ENCODE measurements at places on chromosomes 2 and 18. TPM values are rescaled to one million over a fixed set of nuclear protein-coding genes. Genes with fewer than 3 reads are reported as not detected.

GRCh38 chr2:104344985-104345384 lies 508.9 kb upstream of the POU3F3 start:
- no peaks in the 10 kb centered on the region for H3K36me3 ChIP-seq
- no peak overlapping the region for H3K4me3 ChIP-seq
- H3K27ac ChIP-seq = no peak overlapping the region

DNA sequence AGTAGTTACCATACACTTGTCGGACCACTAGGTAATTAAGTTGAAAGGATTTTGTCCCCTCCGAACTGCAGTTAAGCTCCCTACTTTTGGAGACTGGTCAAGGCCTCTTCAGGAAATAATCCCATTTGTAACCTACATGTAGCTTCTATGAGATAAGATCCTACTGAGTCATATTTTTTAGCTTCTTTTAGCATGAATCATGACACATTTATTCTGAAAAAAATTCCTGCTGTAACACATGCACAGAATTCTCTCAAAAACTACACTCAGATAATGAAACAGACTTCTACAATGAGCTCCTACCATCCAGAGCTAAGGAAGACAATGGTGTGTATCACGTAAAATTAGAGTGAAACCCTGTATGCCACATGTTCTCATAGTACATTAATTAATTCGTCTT lies 100.7 kb upstream of the CCDC195 start:
- no peak overlapping the region for H3K4me3 ChIP-seq
- no peak overlapping the region for H3K27ac ChIP-seq
- H3K4me1 ChIP-seq = no peaks in the 10 kb centered on the region
- DNase-seq = no peak
- H3K27me3 ChIP-seq = no peaks in the 10 kb centered on the region
- peaks cover 6% of the 10 kb centered on the region for H3K36me3 ChIP-seq

- DNase-seq = no peak
- H3K4me1 ChIP-seq = no peaks in the 10 kb centered on the region
- H3K27ac ChIP-seq = no peak overlapping the region
- no peaks in the 10 kb centered on the region for H3K27me3 ChIP-seq
- no peaks in the 10 kb centered on the region for H3K36me3 ChIP-seq
Observed at GRCh38 chr2:166825914-166826313, 62.4 kb upstream of the XIRP2 start.

DNA sequence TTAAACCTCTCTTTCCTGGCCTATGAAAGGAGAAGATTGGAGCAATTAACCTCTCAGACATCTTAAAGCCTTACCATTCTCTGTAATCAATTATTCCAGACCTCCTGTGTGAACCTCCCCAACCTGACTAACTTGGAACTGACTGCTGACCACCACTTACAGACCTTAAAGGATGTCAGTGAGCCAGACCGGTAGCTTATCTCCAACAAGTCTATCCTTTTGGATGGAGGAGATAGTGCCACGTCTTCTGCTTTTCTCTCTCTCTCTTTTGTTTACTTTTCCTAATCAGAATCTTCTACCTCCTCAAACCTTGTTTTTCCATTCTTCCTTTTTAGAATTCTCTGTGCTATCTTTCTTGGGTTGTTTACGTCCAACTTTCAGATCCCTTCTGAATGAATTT lies 57.2 kb downstream of the LRRTM1 start:
- H3K36me3 ChIP-seq = no peaks in the 10 kb centered on the region
- H3K27ac ChIP-seq = no peak overlapping the region
- no peaks in the 10 kb centered on the region for H3K27me3 ChIP-seq
- no peak for DNase-seq

- H3K27ac ChIP-seq = no peak overlapping the region
- H3K4me3 ChIP-seq = no peak overlapping the region
- peak; percentile 21 for DNase-seq
- H3K27me3 ChIP-seq = no peaks in the 10 kb centered on the region
- no peaks in the 10 kb centered on the region for H3K4me1 ChIP-seq
Observed at GRCh38 chr2:238164906-238165287, 6.1 kb downstream of the ERFE start.

Gene GNLY
- 2.1 TPM for total RNA-seq

Gene PLB1
- total RNA-seq = 4.9 TPM

GRCh38 chr2:168912901-168913369 lies 11.8 kb downstream of the G6PC2 start:
- no peak for DNase-seq
- H3K27ac ChIP-seq = no peak overlapping the region
- H3K4me3 ChIP-seq = no peak overlapping the region
- no peaks in the 10 kb centered on the region for H3K27me3 ChIP-seq
- H3K36me3 ChIP-seq = no peaks in the 10 kb centered on the region

Gene ZNF24
- 52.5 TPM for total RNA-seq

Gene PSMD1
- total RNA-seq = 69.7 TPM

DNA sequence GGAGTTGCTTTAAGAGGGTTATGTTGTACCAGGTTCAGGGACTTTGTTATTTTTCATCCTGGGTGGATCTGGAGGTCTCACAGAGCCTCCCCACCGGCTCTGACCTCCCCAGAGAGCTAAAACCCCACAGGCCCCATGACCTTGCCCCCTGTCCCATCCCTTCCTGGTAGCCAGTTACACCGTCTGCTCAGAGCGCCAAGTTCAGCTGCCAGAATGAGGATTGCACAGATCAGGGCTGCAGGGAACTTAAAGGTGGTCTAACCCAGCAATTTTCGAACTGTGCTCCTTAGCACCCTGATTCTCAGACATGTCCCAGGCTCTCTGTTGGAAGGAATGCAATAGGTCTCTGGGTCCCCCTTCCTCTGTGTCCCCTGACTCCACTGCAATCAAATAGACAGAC lies 32.1 kb downstream of the ATOH8 start:
- H3K4me1 ChIP-seq = no peaks in the 10 kb centered on the region
- peak overlapping the region; percentile 18 for H3K27ac ChIP-seq
- H3K27me3 ChIP-seq = no peaks in the 10 kb centered on the region
- H3K36me3 ChIP-seq = peaks cover 4% of the 10 kb centered on the region

- DNase-seq = no peak
- no peak overlapping the region for H3K27ac ChIP-seq
- H3K27me3 ChIP-seq = no peaks in the 10 kb centered on the region
- H3K4me3 ChIP-seq = no peak overlapping the region
- peaks cover 7% of the 10 kb centered on the region for H3K36me3 ChIP-seq
Observed at GRCh38 chr2:205796805-205797313, 114.6 kb downstream of the NRP2 start.

Gene C2orf80
- not detected for total RNA-seq

Gene TMEM163
- 0.36 TPM for total RNA-seq

- H3K4me1 ChIP-seq = no peaks in the 10 kb centered on the region
- H3K36me3 ChIP-seq = no peaks in the 10 kb centered on the region
- no peak for DNase-seq
Observed at GRCh38 chr2:128599700-128600099, 281.0 kb upstream of the HS6ST1 start.

DNA sequence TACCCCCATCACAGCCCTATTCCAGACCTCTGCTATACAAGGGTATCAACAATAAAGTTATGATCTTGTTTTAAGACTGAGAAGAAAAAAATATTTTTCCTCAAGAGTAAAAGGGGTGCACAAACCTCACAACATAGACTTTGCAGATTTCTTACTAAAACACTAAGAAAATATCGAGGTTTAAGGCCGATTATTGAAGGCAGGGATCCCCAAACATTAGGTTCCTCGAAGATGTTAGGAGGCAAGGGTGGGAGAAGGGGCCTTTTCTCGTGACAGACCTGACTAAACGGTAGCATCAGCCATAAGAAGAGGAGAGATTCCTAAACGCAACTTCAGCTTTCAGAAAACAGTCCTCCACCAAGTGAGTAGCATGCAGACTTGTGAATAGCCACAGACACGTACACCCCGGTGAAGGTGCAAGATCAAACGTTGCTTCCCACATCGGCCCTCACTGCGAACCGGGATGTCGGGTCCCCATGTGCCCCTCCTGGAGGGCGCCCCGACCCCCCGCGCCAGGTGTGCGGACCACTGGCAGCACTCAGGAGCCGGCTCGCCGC lies 678 bp downstream of the PIAS2 start:
- H3K4me1 ChIP-seq = no peaks in the 10 kb centered on the region
- H3K4me3 ChIP-seq = peak overlapping the region; percentile 84

- H3K36me3 ChIP-seq = no peaks in the 10 kb centered on the region
- no peak overlapping the region for H3K27ac ChIP-seq
- H3K4me3 ChIP-seq = no peak overlapping the region
Observed at GRCh38 chr2:43001787-43002468, 209.5 kb upstream of the HAAO start.

- DNase-seq = peak; percentile 19
- H3K4me1 ChIP-seq = no peaks in the 10 kb centered on the region
- no peak overlapping the region for H3K27ac ChIP-seq
- H3K4me3 ChIP-seq = no peak overlapping the region
- H3K27me3 ChIP-seq = no peaks in the 10 kb centered on the region
Observed at GRCh38 chr2:8638327-8638726, 43.5 kb upstream of the ID2 start.

DNA sequence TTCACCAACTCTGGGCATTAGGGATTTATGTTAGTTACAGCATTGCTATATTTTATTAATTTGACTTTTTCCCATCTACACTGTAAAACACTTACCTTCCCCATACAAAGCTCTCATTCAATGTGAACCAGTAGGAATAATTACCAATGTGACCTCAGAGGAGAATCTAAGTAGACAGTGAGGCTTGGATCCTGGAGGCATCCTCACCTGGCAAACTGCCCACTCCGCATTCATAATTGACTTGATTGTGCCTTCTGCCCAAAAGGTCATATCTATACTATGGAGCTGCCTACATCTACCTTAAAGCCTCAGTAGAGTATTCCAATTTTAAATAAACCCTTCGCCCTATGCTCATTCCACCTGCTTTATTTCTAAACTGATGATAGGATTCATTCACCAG lies 45.4 kb upstream of the SCN1A start:
- H3K27ac ChIP-seq = no peak overlapping the region
- DNase-seq = no peak

Gene EVX2
- total RNA-seq = not detected

- H3K27ac ChIP-seq = no peak overlapping the region
- no peaks in the 10 kb centered on the region for H3K4me1 ChIP-seq
- no peak overlapping the region for H3K4me3 ChIP-seq
- no peaks in the 10 kb centered on the region for H3K27me3 ChIP-seq
- no peaks in the 10 kb centered on the region for H3K36me3 ChIP-seq
- no peak for DNase-seq
Observed at GRCh38 chr2:241120440-241120839, 18.4 kb upstream of the MTERF4 start.

Gene CCDC68
- 4.4 TPM for total RNA-seq

- H3K36me3 ChIP-seq = no peaks in the 10 kb centered on the region
- DNase-seq = no peak
- no peaks in the 10 kb centered on the region for H3K27me3 ChIP-seq
- peak overlapping the region; percentile 80 for H3K27ac ChIP-seq
- peaks cover 2% of the 10 kb centered on the region for H3K4me1 ChIP-seq
Observed at GRCh38 chr2:43541165-43541564, 54.7 kb downstream of the THADA start.

- H3K27ac ChIP-seq = no peak overlapping the region
Observed at GRCh38 chr2:230644356-230644935, 68.2 kb upstream of the CAB39 start.

Measured in aorta (tissue), 5 donors.